ENCODE measurements at places on chromosomes 11 and 22. TPM values are rescaled to one million over a fixed set of nuclear protein-coding genes. Genes with fewer than 3 reads are reported as not detected.
A peak's percentile ranks its signal among the peaks of the same experiment; 100 is the strongest.

DNA sequence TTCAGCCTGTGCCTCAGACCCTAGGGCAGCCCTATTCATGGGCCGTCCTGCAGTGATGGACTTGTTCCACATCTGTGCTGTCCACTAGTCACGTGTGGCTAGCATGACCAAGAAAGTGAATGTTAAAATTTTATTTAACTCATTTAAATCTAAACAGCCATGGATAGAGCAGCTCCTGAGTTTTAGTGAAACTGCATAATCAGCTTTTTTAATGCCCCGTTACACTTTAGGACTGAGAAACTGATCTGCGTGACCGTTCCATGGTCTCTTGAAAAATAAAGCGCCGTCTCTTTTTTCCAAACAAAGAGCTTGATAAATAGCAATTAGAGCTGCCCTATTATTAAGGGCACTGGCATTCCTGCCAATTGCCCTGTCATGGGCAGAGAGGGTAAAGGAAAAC is 76.5 kb upstream of the SNX19 start:
- DNase-seq, result no peak

DNA sequence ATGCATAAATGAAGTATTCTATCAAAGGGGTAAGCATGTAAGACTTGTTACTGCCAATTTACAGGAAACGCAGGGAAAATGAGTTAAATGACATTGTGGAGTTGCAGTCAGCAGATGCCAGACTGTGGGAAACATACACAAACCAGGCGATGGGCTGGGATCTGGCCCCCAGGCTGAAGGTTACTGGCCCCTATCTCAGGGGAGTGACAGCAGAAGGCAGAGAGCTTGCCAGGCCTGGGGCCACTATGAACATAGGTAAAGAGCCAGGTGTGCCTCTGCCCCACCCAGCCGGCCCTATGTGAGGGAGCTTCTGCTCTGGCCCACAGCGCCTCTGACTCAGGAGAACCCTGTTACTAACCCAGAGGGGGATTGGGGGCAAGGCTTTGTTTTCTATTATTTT is 26.1 kb upstream of the SLC25A1 start:
- DNase-seq, result no peak

- DNase-seq, result no peak
These were observed 72.9 kb downstream of the TNRC6B start for GRCh38 chr22:40250608-40251007.

DNA sequence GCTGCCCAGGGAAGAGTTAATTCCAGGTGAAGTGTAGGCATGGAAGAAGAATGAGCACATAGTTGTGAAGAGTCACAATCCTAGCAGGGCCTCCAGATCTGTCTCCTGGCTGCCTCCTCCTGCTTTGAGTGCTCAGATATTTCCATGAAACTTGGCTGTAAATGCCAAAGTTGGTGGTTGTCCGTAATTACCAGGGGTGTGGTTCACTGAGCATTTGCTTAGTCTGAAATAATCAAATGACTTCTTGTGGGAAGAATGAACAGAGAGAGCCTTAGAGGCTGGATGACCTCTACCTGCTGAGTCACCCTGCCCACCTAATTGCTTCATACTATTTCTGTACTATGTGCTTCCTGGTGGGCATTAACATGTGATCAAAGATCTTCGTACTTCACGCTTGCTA is 50.9 kb downstream of the APIP start:
- peak; percentile 29 for DNase-seq

GRCh38 chr11:63791495-63792167 is 21.6 kb upstream of the SPINDOC start:
- no peak for DNase-seq

DNA sequence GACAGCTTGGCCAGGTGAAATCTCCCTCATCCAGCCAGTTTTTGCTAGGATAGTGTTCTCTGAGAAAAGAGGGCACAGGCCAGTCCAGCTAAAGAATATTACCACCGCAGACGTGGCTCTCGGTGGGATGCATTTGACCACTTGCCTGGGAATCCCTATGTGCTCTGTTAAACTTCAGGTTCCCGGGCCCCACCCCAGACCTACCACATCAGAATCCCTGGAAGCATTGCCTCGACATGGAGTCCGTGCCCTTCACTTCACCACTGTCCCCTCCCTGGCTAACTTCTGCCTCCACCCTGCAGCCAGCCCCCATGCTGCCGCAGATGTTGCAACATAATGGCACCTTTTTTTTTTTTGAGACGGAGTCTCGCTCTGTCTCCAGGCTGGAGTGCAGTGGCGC is 56.9 kb upstream of the EMID1 start:
- no peak for DNase-seq

DNA sequence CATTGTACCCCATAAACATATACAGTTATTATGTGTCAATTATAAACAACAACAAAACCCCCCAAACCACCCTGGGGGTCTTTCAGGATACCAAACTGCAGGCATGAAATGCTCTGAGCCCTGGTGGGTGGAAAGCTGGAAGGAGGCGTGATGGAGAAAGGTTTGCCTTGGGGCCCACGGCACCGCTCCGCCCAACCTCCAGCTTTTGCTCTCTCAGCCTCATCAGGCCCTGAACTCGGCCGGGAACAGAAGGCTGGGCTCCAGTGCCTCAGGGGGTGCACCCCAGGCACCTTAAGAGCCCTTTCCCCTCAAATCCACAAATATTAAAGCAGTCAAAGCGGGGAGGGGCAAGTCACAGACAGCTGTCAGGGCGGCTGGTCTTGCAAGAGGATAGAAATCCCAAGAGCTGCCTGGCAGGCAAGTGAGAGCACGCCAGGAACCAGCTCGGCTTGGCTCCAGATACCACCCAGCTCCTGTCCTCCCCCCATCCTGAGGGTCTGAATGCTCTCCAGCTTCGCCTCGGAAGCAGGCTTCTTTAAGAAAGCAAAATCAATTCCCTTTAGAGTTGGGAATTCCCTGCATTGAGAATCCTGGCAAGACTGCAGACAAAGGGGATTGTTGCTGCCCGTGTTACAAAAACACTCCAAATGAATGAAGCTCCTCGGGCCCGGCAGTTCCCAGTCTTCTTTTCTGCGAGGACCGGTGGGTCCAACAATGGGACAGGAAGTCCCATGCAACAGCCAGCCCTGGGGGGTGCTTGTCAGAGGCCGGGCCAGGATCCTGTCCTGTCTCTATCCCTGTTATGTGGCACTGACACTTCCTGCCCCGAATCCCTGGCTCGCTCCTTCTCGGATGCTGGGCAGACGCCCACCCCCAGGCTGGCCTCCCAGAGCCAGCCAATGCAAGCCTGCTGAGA is 80.8 kb downstream of the NAT10 start:
- peak; percentile 43 for DNase-seq

DNA sequence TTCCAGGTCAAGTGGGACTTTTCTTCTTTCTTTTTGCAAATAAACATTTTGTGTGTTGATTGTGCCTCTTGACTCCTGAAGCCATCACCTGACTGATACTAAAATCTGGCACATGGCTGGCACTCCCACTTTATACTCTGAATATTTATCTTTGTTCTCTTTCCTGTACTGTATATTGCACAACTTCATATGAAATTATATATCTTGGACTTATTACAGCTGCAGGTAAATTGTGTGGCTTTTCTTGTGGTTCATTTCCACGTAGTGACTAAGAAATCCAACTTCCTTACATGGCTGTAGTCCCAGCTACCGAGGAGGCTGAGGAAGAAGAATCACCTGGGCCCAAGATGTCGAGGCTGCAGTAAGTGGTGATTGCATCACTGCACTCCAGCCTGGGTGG is 23.7 kb upstream of the OR5B12 start:
- peak; percentile 70 for DNase-seq

KRTAP5-1 gene
- not detected for total RNA-seq

SCT gene
- not detected for total RNA-seq

DNA sequence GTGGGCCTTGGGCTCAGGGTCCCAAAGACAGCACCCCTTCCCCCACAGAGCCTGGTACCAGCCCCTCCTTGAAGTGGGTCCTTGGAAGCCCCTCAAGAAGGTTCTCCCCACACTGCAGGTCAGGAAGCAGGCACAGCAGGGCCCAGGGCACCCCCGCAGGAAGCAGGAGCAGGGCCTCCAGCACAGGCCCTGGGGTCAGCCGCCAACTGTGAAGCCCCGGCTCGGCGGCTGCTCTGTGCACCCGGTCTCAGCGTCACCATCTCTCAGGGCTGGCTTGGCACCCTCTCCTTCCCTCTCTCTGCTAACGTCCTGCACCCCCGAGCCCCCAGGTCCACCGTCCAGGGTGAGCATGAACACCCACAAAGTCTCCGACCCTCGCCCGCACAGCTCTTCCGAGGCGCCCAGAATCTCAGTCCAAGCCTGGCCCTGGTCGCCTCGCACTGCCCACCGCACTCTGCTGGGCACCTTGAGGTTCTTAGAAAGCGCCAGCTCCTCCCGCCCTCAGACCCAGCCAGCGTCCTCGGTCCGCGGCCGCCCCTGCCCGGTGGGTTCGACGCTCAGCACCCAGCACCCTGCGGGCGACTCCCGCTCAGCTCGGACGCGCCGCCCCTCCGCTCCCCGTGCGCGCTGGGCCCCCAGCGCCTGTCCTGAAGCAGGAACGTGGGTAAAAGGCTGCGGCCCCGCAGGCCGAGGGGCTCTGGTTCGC is 1.4 kb upstream of the SIGIRR start:
- DNase-seq, result no peak

GRCh38 chr11:120547811-120548681 is 36.5 kb downstream of the GRIK4 start:
- DNase-seq, result peak; percentile 81

ZBTB16 gene
- total RNA-seq, result 3.1 TPM

DNA sequence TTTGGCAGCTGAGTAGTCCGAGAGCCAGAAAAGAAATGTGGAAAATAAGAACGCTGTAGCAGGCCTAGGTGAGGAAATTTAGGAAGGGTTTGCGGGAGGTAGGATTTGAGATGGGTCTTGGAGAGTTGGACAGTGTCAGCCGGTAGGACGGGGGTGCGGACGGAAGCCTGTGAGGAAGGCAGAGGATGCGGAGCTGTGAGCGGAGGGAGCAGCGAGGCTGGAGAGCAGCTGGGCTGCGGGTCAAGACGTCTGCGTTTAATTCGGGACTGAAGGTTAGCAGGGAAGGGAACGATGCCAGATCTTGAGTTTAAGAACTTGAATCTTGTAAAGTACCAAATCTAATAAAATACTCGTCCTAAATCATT is 669 bp upstream of the TIGD3 start:
- DNase-seq, result no peak

CEND1 gene
- not detected for total RNA-seq

IGLL1 gene
- total RNA-seq, result not detected

PAX6 gene
- total RNA-seq, result not detected

DNA sequence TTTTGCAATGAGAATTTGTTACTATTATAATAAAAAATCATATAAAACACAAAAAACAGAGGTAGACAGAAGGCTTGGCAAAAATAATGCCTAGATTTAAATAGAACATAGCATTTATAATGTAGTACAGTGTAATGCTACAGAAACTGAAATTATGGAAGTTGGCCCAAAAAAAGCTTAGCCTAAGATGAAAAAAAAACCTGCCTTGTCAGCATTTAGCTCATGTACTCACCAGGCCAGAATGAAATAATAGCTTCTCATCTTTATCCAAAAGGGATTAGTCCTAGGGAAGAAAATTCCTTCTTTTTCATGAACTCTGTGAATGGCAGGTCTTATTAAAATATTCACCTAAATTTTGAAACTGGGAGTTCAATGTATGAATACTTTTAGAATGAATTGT is 951.1 kb downstream of the LRRC4C start:
- DNase-seq, result no peak

PPP2R1B gene
- 27.8 TPM for total RNA-seq

- DNase-seq, result peak; percentile 81
These were observed 379 bp upstream of the SLC3A2 start for GRCh38 chr11:62880231-62880802.

TMEM86A gene
- total RNA-seq, result 0.53 TPM

DNA sequence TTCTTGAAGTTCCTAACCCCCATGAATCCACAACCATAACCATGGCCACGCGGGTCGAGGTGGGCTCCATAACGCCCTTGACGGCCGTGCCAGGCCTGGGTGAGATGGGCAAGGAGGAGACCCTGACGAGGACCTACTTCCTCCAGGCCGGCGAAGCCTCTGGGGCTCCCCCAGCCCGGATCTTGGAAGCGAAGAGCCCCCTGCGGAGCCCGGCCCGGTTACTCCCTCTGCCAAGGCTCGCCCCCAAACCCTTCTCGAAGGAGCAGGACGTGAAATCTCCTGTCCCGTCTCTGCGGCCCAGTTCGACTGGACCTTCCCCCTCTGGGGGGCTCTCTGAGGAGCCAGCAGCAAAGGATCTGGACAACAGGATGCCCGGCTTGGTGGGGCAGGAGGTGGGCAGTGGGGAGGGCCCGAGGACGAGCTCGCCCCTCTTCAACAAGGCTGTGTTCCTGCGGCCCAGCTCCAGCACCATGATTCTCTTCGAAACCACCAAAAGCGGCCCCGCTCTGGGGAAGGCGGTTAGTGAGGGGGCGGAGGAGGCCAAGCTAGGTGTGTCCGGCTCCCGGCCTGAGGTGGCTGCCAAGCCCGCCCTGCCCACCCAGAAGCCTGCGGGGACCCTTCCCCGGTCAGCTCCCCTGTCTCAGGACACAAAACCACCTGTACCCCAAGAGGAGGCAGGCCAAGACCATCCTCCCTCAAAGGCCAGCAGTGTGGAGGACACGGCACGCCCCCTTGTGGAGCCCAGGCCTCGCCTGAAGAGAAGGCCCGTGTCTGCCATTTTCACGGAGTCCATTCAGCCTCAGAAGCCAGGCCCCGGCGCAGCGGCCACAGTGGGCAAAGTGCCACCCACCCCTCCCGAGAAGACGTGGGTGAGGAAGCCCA is 75.7 kb downstream of the KIAA1671 start:
- DNase-seq, result no peak

POU2AF2 gene
- total RNA-seq, result not detected

DNA sequence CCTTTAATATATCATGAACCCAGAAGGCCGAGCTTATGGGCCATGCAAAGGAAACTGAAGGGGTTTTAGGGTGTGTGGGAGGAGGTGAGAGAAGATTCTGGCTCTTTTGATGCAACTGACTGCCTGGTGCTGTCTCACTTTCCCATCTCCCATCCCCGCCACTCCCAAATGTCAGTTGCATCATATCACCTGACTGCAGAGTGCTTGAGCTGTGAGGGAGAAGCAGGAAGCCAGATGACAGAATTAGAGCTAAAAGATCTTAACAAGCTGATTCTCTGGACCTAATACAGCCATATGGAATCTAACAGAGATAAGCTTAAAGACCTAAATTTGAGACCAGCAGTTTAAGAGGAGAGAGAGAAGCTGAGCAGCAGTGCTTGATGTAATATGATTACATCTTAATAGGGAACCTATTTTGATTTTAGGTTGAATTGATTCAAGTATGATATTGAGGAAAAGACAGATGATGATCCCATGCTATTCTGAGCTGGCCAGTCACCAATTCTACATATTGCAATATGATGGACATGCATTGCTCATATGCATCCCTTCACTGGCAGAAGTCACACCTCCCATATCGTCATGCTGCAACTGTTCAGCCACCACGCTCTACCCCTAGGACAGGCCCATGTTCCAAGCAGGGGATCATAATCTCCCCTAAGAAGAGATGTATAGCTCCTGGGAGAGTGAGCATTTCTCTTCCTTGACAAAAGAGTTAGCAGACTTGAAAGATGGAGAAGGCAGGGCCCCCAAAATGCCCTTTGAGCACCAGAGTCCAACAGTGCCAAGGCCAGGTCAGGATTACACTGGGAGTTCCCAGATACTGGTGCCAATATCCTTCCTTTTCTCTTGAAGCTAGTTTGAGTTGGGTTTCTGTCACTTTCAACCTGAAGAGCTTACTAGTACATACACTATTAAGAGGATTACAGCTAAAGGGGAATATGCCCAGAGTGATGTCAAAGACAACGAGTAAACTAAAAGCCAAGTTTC is 44.9 kb downstream of the PLEKHA7 start:
- DNase-seq, result peak; percentile 23

GRCh38 chr11:87473174-87473573 is 435.4 kb downstream of the TMEM135 start:
- DNase-seq, result peak; percentile 90

MOGAT2 gene
- total RNA-seq, result not detected

All from bronchial epithelial cell (primary cell).